NCI-H2081 (cell line): ENCODE measurements at places on chromosomes 6 and 20.

GRCh38 chr6:148674306-148674705 lies 72.5 kb upstream of the UST start:
- DNase-seq: no peak

DNA sequence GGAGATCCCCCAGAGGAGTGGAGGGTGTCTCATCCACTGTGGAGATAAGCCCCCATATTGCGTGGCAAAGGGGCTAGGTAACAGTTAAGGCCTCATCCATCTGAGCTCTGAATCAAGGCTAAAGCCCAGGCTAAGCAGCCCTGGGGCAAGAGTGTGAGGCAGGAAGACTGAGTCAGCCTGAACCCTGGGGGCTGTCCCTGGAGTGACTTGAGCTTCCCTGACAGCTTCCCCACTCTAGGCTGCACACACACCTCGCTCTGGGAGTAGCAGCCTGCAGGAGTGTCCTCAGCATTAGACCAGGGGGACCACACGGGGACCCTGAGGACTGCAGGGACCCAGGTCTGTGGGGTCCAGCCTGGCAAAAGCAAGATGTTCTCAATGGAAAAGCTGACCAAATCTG lies 27.9 kb downstream of the UBD start:
- DNase-seq: no peak

DNA sequence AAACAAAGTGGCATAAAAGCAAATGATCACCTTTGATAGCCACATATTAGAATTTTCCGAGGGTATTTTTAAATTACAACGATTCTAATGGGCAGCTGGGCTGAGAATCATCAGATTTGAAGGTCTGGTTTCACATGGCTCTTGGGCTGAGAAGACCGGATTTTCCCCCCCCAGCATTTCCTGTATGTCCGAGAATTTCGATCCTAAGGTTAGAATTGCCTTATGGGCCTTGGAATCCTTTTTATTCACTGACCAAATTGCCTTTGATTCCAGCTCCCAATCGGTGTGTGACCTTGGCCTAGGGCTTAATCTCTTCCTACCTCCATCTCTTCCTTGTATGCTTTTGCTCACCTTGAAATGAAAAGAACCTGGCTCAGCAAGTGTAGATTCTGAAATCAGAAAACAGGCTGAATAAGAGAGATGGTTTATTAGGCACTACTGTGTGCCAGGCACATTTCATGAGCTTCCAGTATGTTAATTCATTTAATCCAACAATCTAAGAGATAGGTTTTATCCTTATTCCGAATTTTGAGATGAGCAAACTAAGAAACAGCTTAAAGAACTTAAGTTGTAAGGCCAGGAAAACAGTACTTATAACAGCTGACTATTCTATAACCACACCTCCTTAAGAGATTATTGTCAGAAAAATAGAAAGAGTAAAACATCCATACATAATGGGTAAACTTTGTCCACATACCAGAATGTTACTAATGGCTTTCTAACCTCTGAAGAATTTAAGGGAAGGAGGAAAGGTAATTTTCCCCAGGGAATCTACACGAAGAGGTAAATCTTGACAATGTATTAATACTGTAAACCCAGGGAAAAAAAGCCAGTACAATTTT lies 39.4 kb downstream of the HFE start:
- peak; percentile 54 for DNase-seq

GRCh38 chr6:105978974-105979373 lies 107.2 kb upstream of the PRDM1 start:
- no peak for DNase-seq

GRCh38 chr6:14211562-14211942 lies 94.0 kb downstream of the CD83 start:
- DNase-seq: no peak

DNA sequence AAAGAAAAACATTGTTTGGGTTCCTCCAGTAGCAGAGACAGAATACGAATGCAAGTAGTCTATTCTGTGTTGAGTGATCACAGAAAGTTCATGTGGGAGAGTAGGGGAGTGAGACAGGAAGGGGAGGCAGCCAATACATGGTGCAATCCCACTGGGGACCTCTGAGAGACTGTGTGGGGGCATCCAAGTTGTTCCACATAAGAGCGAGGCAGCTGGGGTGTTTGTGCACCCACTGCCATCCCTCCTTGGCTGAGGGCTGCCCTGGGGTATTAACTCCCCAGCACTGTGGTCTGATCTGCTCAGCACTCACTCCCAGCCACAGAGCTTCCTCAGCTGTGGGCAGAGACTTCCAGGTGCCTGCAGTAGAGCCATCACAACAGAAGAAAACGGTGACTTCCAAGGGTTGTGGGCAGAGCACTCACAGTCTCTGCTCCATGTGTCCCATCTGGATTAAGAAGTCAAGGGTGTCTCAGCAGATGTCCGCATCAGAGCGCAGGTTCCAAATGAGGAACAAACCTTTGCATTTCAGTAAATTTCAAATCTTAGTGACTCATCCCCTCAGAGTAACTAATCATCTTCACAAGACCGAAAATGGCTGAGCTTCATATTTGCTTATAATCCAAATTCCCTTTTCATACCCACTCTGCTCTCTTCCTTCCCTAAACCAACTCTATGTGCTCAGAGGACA lies 101.9 kb upstream of the NAA20 start:
- DNase-seq: no peak

DNA sequence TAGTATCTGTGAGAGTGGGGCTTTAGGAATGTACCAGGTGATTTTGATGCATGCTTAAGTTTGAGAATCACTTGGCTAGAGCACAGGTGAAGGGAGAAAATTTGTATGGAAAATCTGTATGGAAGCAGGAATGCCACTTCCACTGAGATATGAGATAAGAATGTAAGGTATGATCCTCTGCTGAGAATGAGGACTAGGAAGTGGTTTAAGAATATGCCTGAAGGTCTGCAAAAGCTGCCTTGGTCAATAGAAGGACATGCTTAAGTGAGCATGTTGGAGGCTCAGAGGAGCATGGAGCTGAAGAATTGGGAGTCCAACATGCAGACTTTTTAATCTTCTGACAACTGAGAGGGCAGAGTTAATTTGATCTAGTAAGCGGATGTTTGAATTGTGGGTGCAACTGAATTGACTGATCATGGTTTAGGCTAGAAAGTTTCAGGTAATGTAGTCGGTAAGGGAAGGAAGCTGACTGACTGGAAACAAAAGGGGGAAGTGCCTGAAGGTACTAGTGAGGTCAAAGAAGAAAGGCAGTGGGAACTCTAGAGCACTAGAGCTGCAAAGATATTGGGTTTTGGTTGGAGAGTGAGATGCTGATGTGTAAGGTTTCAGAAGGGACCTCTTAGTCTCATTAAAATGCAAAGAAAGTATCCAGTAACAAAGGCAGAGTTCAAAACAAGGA lies 28.6 kb upstream of the NOTCH4 start:
- no peak for DNase-seq

- DNase-seq: no peak
Observed at GRCh38 chr20:47991875-47992488, 206.7 kb upstream of the SULF2 start.

- DNase-seq: no peak
Observed at GRCh38 chr20:17827759-17828559, 128.2 kb downstream of the BANF2 start.

GRCh38 chr20:841568-842546 lies 8.3 kb downstream of the FAM110A start:
- DNase-seq: no peak

- DNase-seq: peak; percentile 88
Observed at GRCh38 chr20:327186-328026, 2.1 kb downstream of the SOX12 start.

- DNase-seq: no peak
Observed at GRCh38 chr6:45156075-45156474, 172.1 kb upstream of the RUNX2 start.

GRCh38 chr6:150403458-150404246 lies 34.8 kb downstream of the IYD start:
- peak; percentile 5 for DNase-seq

GRCh38 chr20:6116758-6117157 lies 6.1 kb downstream of the FERMT1 start:
- no peak for DNase-seq

- no peak for DNase-seq
Observed at GRCh38 chr6:14354919-14355572, 237.5 kb downstream of the CD83 start.

GRCh38 chr20:4483961-4484360 lies 237.7 kb upstream of the PRND start:
- no peak for DNase-seq

- DNase-seq: no peak
Observed at GRCh38 chr6:35181933-35182612, 31.7 kb upstream of the SCUBE3 start.

DNA sequence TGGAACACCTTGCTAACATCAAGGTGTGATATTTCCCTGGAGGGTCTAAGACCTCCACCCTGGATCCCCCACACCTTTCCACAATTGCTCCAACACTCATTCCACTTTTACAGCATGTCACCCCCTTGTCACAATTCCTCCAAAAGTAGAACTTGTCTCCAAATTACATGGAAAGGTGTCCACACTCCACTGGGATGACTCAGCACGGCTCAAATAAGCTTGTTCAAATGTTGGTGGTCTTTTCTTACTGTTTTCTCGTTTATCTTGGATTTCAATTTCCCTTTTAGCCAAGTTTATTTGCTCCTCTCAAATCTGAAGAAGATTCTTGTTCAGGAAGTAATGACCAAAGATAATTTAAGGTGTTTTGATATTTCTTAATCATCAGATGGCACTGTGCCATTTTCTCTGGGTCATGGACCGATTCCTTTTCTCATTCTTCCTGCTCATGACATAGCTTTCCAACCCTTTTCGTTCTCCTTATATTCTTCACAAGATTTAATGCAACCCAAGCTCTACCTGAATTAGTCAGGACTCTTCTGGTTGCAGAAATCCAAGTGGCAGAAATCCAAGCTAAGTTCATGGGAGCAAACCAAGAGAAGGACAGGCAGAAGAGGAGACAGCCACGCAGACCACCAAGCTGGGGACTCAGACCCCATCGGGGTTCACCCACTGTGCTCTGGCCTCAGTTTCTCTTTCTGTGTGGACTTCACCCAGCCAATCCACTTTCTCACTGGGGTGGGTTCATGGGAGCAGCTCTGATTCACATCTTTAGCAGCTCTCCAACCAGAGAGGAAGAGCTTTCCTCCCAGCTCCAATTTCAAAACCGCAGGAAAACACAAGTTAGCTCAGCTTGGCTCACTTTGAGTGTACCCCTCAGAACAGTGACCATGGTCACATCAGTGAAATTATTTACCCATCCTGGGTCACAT lies 110.5 kb upstream of the CDYL start:
- DNase-seq: no peak

- no peak for DNase-seq
Observed at GRCh38 chr6:110322874-110323242, 35.3 kb downstream of the METTL24 start.

GRCh38 chr6:33850296-33850695 lies 46.5 kb upstream of the MLN start:
- no peak for DNase-seq

GRCh38 chr6:13278991-13279390 lies 49.3 kb downstream of the TBC1D7 start:
- DNase-seq: no peak

DNA sequence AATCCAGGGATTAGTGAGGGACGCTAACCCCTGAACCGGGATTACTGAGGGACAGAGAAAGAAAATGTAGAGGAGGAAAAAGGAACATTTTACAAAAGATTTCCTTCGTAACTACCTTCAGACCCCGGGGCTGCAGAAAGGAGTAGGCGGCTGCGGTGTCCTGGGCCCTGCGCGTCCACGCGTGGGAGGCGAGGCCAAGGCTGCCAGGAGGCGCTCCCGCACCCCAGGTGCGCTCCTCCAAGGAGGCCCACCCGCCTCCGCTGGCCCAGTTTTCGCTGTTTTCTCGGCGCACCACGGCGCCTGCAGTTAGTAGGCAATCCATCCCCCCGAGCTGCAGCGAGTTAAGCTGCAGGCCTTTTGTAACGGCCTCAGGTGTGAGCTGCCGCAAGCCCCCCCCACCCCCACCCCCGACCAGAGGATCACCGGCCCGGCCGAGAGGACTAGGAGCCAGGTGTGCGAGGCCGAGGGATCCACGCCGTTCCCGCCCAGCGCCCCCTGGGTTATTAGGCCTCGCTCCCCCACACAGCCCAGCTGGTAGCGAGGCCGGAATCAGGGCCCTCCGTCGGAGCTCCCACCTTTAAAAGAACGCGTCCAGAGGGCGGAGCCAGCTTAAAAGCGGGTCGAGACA lies 380.3 kb upstream of the ARID1B start:
- no peak for DNase-seq

GRCh38 chr6:5105146-5105545 lies 20.0 kb downstream of the PPP1R3G start:
- no peak for DNase-seq

DNA sequence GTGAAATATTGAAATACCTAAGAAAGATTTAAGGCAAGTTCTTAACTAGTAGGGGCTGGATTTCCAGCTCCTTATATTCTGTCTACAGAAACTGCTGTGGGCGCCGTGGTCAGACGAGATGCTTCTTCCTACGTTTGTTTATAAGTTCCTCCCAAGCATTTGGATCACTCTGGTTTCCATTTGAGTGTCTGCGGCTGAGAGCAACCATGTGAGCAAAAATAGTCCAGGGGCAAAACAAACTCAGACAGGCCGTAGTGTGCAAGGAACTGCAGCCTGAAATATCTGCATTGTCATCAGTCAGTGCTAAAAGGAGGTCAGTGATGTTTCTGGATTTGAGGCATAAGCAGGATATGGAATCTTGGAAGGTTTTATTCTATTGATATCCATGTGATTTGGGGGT lies 485.9 kb upstream of the JAG1 start:
- DNase-seq: no peak

DNA sequence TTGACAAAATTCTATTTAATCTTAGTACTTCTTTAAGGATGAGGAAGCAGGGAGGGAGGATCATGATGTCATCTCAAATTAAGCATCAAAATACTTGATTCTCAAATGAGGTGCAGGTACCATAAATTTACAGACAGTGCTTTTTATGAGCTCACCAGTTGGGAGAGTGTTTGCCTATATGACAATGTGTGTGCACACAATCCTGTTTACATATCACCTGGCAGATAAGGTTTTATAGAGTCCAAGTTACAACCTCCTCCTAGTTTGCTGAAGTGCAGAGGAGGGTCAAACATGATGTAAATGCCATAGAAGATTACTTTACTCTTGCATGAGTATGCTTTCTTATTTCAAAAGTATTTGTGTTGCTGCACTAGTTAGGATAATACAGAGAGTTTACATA lies 6.4 kb downstream of the ATXN1 start:
- DNase-seq: no peak

GRCh38 chr20:46129955-46130481 lies 11.9 kb downstream of the CD40 start:
- DNase-seq: no peak

DNA sequence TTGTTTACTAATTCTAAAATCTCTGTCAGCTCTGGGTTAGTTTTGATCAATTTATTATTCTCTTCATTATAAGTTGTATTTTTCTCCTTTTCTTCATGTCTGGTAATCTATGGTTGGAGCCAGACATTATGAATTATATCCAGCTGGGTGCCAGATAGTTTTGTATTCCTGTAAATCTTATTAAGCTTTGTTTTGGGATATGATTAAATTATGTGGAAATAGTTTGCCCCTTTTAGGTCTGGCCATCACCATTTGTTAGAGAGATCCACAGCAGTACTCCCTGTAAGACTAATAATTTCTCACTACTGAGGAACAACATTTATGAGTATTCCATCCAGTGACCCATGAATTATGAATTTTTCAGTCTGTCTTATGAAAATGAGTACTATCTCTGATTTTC lies 20.9 kb upstream of the SLC17A1 start:
- DNase-seq: no peak

GRCh38 chr6:1724124-1724523 lies 114.4 kb downstream of the FOXC1 start:
- DNase-seq: no peak

- DNase-seq: no peak
Observed at GRCh38 chr20:11368965-11369711, 548.6 kb upstream of the BTBD3 start.
